ENCODE measurements at places on chromosomes 1 and 21.

DNA sequence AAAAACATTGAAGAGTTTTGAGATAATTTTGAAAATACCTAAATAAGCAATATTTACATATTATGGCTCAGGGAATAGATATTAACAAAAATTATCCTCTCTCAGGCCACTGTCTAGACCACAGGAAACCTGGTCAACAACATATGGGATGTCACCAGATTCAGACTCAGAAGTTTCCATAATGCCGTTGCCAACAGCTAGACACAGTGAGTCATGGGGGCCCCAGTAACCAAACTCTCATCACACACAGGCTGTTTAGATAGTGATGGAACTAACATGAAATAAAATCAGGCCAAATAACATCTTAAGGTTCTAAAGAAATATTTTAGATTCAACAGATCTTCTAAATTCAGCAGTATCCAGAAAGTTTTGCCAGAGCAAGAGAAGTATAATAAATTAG lies 681.7 kb upstream of the ADAMTS5 start:
- no peak for DNase-seq

GRCh38 chr1:167943541-167943940 lies 6.7 kb upstream of the MPC2 start:
- no peak for DNase-seq

GRCh38 chr21:41220208-41220733 lies 52.3 kb downstream of the BACE2 start:
- no peak for DNase-seq

GRCh38 chr1:64184003-64184440 lies 19.4 kb upstream of the UBE2U start:
- no peak for DNase-seq

- DNase-seq, result no peak
These were observed 9.0 kb downstream of the ITPKB start for GRCh38 chr1:226730071-226730470.
